ENCODE measurements at places on chromosomes 3 and 15.

DNA sequence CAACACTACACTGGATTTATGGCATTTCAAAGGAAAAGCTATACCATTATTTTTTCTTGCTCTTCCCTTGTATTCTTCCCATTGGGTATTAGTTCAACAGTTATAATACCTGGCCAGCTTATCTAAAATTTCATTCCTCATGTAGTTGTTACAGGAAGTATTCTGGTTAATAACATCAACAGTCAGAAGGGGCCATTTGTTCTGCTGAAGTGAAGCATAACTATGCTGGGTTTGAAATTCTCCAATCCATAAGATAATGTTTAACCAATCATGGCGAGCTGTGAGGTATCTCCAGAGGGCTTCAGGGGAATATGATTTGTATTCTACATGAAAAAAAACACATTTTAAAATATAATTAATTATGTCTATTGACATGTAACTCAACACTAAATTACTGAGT, 43.4 kb downstream of the SPG11 start:
- DNase-seq = no peak

DNA sequence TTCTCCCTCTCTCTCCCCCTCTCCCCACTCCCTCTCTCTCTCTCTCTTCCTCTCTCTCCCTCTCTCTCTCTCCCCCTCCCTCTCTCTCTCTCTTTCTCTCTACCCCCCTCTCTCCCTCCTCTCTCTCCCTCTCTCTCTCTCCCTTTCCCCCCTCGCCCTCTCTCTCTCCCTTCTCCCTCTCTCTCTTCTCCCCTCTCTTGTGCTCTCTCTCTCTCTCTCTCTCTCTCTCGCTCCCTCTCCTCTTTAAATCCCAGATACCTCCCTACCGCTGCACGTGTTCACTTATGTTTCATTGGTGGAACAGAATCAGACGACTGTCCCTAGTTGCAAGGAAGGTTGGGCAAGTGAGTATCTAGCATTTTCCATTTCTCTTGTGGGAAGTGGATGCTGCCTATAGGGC, 166.5 kb downstream of the EBLN2 start:
- no peak for DNase-seq

- no peak for DNase-seq
Observed at GRCh38 chr3:77699125-77699691, 659.3 kb downstream of the ROBO2 start.

DNA sequence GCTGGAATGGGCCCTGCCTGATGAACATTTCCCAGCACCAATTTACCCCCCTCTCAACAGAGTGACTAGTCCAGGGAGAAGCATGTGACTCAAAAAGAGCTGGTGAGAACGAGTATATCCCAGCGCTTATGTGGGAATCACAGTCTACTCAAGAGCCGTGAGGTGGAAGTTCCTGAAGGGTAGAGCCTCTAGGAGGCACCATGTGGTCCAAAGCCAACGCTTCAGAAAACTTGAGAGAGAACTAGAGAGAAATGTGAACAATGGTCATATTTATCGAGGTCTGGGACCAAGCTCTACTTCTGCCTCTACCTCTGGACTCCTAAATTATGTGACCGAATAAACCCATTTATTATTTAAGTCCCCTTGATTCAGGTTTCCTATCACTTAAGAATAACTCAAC, 111.0 kb upstream of the RAP2B start:
- DNase-seq = no peak

- no peak for DNase-seq
Observed at GRCh38 chr3:148588291-148588690, 109.4 kb upstream of the AGTR1 start.

DNA sequence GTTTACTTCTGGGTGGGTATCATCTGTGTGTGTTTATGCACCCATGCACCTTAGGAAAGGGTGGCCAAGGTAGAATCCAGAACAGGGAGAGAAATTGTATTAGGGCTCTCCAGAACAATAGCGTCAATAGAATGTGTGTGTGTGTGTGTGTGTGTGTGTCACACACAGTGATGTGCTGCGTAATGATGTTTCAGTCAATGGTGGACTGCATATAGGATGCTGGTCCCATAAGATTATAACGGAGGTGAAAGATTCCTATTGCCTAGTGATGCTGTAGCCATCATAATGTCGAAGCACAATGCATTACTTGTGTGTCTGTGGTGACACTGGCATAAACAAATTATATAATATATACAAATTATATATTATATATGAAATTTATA, 69.3 kb upstream of the PRR23C start:
- DNase-seq = no peak

GRCh38 chr3:16343101-16343500, 78.1 kb downstream of the OXNAD1 start:
- DNase-seq = no peak

DNA sequence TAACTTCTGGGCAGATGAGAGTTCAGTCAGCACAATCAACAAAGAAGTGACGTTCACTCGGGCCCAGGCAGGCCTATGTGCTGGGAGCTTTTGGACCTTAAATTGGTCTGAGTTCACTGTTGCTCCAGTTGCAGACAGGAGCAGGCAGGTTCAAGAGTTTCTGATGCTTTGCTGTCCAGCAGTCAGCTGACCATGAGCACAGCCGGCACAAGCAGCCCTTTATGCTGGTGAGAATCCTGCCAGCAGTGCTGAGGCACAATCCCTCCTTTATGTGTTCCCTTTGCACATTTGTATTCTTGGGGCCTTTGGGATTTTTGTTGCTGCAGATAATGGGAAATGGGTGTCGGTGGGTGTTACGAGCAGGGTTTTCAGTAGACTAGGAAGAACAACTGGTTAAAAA, 81.2 kb upstream of the GOLGA8J start:
- no peak for DNase-seq

DNA sequence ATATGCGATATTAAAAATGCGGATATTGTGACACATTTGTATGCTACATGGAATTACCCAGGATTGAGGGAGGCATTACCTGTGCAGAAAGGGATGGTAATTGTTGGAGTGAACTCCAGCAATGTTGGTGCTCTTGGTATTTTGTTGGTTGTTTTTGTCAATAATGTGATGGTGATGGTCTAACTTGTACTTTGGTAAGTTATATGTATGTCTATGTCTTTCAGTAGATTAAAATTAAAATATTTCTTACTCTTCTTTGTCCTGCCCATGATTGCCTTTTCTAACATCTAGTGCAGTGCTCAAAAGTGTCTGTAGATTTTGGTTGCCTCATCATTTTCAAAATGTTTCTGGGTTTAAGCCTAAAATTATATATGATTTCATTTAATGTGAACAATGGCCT, 192.7 kb downstream of the ROBO2 start:
- DNase-seq = no peak

DNA sequence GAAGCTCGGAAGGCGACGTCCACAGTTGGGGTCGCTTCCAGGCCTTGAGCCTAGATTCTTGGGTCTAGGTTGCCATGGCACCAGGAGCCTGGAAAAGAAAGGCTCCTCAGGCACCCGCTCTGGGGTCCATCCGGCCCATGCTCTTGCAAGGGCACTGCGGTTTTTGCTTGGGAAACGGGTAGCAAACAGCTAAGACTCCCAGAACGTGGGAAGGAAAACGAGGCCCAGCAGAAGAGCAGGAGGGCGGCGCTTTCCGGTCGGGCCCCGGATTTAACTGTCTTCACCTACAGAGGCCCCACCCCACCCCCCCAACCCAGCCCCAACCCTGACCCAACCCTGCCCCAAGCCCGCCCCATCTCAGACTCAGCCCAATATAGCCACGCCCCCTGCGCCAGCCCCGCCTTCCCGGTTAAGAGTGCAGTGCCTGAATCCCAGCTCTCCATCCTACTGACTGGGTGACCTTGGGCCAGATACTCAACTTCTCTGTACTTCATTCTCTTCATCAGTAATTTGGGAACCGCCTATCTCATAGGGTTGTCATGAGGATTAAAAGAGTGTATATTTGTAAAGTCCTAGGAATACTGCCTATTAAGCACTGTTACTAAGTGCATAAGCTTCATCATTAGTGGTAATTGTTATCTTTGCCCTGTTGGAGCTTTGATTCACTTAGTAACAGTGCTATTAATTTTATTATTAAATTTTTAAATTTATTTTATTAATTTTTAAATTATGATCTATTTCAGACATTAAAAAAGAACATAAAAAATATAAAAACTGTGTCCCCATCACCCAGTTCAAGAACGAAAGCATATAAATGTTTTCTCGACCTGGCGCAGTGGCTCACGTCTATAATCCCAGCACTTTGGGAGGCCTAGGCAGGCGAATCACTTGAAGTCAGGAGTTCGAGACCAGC, 28.4 kb upstream of the SMAD6 start:
- no peak for DNase-seq

DNA sequence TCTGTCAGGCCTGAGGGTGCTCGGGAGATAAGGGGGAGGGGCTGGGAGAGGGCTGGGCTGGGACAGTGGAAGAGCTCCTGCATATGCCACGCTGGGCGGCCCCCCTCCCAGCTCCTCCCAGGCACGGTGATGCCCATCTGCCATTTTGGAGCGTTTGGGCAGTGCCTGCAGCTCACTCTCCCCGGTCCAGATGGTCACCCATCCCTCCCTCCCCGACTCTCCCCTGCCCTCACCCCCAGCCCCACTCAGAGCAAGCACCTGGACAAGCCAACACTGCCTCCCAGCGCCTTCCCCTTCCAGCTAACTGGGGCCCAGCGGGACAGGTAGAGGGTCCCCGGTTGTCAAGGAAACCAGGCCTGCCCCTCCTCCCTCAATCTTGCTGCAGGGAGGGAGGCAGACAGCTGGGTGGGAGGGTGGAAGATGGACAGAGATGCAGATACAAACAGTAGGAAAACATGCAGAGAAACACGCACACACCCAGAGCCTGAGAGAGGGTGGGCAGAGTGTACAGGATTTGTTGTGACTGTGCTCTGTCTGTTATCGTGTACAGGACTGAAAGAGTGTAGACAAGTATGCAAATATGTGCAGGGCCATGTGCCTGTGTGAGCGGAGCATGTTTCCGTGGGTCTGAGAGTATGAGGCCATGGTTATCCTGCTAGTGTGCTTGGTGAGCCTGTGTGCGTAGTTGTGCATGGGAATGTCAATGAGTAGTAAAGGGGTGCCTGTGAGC, 17.5 kb upstream of the CORO2B start:
- DNase-seq = no peak

- DNase-seq = no peak
Observed at GRCh38 chr15:89179966-89180875, 41.2 kb downstream of the RLBP1 start.

GRCh38 chr15:36977659-36978058, 122.7 kb downstream of the MEIS2 start:
- no peak for DNase-seq

DNA sequence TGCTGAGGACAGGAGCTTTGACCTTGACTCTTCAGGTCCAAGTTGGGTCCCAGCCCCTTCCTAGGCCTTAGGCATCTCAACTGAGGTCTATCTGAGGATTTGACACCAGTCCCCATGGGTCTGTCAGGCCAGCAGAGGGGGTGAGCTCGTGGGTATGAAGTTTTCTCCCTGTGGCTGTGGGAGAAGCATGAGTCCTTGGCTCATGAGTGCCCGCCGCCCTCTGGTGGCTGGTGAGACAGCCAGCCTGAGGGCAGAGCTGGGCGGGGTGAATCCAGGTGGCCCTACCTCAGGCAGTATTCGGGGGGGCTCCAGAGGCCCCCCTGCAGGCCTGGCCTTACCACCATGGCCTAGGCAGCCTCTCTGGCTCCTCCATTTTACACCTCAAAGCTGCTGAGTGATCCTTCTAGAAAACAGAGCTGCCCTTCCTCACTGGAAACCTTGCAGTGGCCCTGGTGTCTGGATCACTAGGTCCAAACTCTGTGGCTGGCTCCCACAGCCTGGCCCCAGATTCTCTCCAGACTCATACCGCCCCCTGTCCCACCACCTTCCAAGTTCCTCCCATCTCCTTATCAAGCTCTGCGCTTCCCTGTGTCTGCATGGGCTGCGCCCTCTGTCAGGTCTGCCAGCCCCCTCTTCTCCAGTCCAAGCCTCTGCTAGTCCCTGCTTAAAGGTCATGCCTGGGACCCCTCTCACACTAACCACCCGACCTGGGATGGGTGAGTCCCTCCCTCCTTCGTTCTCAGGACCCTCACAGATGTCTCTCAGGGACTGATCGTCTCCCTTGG, 16.1 kb downstream of the SH2D7 start:
- DNase-seq = peak; percentile 68

Data from stimulated activated CD8-positive, alpha-beta memory T cell treated with anti-CD3 and anti-CD28 coated beads, Interleukin-4, amount 100 ng/mL, for 4 hours (primary cell).